ENCODE measurements at places on chromosomes 7 and 10.

- no peak for DNase-seq
These were observed 211.2 kb upstream of the DGKB start for GRCh38 chr7:15113752-15114151.

DNA sequence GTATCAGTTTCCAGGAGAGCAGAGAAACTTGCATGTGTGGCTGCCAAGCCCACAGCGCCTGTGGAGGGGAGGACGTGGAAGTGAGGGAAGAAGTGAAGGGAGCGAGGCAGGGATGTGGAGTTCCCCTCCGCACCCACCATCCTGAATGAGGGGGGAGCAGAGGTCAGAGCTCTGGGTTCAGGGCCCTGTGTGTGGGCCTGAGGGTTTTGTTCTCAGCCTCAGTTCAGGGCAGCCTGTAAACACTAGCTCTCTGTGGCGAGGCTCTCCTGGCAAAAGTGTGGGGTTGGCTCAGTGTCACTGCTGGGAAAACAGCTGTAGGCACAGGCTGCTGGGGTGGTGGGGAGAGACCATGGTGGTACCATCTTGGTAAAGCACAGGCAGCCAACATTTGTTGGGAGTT lies 108.4 kb downstream of the C10orf105 start:
- DNase-seq = no peak

DNA sequence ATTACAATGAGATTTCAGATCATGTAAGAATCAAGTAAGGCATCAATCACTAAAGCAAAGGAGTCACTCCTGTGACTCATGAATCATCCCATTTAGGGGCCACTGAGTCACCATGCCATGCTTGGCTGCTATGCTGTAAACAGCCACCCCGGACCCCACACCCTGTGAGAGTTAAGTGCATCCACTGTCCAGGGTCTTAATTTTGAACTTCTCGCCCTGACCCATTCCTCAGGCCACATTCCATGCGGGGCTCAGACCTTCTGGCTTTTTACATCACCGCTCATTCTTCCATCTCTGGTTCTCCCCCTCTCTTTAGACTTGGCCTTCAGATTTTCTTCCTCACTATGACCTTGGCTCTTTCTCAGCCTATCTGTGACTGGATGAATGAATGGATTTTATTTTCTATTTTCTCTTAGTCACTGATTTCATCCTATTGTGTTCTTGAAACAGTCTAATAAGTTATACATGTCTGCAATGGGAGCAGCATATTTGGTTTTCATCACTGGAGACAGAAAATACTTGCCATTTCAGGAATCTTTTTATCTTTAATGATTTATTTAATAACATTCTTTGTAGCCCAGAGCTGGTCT lies 239.6 kb downstream of the SKIDA1 start:
- peak; percentile 88 for DNase-seq

DNA sequence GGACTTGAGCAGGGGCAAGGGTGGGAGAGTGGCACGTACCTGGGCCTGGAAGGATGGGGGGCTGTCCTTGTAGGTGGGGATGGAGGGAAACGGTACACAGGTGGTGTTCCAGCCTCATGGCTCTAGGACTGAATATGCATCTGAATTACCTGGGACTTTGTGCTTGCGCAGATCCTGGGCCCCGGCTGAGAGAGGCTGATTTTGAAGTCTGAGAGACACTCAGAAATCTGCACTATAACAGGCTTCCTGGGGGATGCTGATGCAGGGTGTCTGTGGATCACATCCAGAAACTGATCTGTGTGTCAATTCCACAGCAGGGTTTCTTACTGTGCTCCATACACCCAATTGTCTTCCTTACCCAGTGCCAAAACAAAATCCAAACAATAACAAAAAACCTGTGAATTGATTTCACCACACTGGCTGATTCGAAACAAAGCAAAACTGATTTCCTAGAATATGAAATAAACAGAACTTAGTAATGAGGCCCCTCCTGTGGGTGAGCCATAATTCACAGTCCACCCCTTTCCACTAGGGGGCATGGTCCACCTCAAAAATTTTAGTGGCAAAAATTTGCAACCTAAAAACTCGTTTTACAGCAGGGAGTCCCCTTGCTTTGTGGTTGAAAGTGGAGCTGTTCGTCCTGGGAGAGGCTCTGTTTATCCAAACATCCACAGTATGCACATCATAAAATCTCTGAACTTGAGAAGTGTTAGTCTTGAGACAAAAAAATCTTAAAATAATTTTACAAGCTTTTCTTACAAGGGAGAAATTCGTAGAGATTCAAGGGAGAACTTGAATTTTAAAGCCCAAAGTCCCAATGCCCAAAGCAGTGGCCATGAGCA lies 32.0 kb upstream of the PLEKHA1 start:
- DNase-seq = no peak

DNA sequence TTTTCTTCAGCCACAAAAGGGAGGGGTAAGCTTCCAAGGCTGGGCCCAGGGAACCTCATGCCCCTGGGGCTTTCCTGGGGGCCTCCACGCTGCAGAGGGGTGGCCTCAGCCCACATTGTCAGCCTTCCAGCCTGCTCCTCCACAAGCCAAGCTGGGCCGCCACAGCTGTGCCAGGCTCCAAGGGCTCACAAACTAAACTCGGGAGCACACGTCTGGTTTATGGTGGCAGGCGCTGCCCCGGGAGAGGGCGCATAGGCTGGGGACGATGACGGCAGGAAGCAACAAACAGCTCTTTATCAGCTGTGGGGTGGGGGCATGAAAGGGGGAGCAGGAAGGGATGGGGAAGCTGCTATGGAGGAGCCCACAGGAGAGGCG lies 6.3 kb upstream of the CDH23 start:
- no peak for DNase-seq

DNA sequence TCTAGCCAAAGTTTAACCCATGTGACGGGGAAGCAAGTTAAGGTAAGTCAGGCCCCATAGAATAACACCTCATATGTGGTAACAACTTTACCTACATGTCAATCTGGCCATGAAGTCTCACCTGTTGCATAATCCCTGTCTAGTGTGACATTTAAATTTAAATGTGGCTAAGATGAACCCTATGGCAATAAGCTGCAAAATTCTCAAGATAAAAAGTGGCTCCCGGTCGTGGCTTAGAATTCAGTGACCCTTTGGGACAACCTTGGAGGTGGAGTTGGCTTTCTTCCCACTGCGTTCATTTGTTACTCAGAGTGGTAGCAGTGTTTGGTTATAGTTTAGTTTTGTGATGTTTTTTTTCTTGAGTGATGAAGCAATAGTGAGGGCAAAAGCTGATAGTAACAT lies 90.6 kb downstream of the ARID5B start:
- no peak for DNase-seq

DNA sequence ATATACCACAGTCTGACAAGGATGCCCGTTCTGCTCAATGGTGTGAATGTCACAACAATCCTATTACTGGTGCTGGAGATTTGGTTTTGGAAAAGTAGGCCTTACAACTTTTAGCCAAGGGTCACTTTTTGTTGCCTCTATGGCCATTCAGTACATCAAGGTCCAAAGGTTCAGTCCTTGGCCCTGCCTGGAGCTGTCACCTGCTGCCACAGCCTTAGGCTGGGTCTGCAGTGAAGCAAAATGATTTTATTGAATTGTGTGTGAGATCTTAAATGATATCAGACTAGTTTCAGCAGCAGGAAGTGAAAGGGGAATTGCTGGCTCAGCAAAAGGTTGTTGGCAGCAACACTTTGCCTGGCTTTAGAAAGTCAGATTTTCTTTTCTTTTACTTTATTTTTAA lies 427.6 kb downstream of the THSD7A start:
- no peak for DNase-seq

DNA sequence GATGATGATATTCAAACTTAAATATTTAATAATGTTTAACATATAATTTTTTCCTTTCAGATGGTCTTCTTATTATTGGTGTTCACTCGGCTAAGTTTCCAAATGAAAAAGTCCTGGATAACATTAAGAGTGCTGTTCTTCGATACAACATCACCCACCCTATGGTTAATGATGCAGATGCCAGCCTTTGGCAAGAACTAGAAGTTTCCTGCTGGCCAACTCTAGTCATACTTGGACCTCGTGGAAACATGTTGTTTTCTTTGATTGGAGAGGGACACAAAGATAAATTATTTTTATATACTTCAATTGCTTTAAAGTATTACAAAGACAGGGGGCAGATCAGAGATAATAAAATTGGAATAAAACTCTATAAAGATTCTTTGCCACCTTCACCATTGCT lies 22.0 kb downstream of the NHLRC2 start:
- no peak for DNase-seq

DNA sequence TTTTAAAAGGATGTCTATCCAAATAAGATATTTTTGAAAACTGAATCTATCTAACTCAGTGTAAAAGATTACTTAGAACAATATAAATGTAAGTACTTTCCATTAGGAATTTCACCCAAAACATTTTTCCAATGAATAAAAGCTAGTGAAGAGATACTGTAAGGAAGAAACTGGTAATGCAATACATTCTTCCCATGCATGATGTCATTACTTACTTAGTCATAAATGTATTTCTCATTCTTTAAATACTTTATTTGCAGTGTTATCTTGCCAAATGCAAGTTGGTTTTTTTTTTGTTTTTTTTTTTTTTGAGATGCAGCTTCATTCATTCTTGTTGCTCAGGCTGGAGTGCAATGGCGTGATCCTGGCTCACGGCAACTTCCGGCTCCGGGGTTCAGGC lies 265.6 kb downstream of the PHF14 start:
- DNase-seq = no peak

- peak; percentile 55 for DNase-seq
These were observed 111.7 kb upstream of the MBL2 start for GRCh38 chr10:52883996-52884871.

GRCh38 chr7:5614600-5614999 lies 166.9 kb downstream of the RNF216 start:
- no peak for DNase-seq

GRCh38 chr7:115096262-115096661 lies 174.4 kb downstream of the MDFIC start:
- DNase-seq = no peak

GRCh38 chr7:24911213-24911603 lies 68.8 kb downstream of the OSBPL3 start:
- no peak for DNase-seq

DNA sequence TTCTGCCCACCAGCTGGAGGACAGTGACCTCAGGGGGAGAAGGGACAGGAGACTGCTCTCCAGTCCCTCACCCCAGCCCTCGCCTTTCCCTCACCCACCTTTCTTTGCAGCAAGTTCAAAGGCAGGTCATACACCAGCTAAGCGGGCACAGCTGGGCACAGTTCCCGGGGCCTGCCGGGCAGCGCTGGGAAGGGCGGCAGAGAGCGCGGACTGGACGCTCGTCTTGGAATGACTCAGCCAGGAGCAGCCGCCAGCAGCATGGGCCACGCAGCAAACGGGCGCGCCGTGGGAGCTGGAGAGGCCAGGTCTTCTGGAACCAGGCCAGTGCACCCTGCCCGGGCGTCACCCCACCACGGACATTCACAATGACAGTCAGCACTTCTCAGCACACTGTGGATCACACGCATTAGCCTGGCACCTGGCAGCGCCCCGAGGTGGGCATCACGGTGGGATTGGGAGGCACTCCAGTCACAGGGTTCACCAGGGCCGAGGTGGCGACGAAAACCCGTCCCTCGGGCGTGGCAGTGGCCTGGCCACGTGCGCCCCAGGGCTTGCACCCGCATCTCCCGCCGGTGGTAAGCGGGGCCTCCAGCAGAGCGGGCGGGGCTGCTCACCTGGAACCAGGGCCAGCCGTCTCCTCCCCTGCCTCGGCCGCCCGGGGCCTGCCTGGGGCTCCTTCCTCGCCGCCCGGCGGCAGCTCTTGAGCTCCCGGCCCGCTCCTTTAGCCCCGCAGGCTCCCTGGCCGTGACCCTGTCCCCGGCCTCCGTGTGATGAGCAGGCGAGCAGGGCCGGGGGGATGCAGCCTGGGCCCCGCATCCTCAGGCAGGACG lies 29.0 kb upstream of the WDFY4 start:
- peak; percentile 52 for DNase-seq

DNA sequence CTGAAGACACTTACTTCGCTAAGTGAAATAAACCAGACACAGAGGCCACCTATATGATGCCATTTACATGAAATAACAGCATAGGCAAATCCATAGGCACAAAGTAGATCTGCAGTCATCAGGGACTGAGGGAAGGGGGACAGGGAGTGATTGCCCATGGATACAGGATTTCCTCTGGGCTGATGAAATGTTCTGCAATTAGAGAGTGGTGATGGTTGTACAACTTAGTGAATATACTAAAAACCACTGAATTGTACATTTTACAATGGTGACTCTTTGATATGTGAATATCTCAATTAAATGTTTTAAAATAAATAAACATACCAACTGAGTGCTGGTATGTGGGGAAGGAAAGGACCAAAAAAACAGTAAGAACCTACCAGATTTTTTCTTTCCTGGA lies 20.4 kb downstream of the PPA1 start:
- DNase-seq = no peak

GRCh38 chr10:3869036-3869435 lies 84.0 kb upstream of the KLF6 start:
- DNase-seq = no peak

GRCh38 chr10:103982639-103983038 lies 15.7 kb downstream of the SLK start:
- DNase-seq = no peak

GRCh38 chr7:159125104-159125954 lies 19.3 kb downstream of the VIPR2 start:
- no peak for DNase-seq

DNA sequence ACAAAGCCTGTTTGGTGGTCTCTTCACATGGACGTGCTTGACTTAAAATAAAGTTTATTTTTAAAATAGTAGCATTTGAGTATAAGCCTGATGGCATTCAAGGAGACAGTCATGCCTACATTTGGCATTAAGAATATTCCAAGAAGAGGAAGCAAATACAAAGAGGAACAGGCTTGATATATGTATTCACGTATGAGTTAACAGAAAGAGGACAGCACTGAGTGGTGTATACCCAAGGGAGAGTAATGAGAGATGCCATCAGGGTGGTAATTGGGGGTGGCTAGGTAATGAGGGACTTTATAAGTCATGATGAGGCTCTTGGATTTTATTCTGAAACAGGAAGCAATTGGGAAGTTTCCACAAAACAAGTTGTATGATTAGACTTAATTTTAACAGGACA lies 363.3 kb downstream of the SEMA3D start:
- no peak for DNase-seq

- no peak for DNase-seq
These were observed 34.6 kb upstream of the BTRC start for GRCh38 chr10:101319241-101319915.

DNA sequence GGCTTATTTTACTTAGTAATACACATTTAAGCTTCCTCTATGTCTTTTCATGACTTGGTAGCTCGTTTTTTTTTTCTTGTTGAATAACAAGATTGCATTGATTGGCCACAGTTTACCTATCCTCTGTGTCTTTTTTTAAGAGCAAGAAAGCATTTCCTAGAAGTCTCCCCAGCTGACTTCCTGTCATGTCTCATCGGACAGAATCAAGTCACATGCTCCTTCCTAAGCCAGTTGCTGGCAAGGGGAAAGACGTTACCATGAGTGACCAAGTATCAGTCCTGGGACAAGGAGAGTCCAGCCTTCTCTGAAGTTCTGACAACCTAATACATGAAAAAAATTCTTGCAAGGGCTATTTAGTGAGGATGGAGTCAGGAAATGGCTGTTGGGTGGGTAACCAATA lies 24.9 kb upstream of the SFRP5 start:
- DNase-seq = no peak

GRCh38 chr7:16801111-16801542 lies 3.7 kb downstream of the AGR2 start:
- peak; percentile 30 for DNase-seq

- DNase-seq = no peak
These were observed 62.8 kb downstream of the PPP1R3A start for GRCh38 chr7:113856010-113856409.

Data from epithelial cell of proximal tubule (primary cell).